ENCODE measurements at places on chromosomes 6 and 20.
A peak's percentile ranks its signal among the peaks of the same experiment; 100 is the strongest.

DNA sequence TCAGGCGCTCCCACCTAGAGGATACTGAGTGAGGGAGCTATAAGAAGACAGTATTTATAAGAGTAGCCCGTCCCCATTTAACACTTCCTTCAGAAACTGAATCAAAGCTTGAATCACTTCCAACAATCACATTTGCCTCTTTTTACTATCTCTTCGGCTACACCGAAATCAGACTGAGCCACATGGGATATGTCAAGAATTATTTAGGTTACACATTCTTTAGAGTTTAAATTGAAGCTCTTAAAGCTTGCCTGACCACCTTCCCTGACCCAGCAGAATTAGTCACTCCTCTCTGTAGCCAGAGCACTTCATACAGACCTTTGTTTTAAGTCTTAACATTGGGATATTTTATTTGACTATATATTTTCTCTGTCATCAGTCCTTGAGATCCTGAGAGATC, 163.7 kb downstream of the MAFB start:
- no peak for DNase-seq

DNA sequence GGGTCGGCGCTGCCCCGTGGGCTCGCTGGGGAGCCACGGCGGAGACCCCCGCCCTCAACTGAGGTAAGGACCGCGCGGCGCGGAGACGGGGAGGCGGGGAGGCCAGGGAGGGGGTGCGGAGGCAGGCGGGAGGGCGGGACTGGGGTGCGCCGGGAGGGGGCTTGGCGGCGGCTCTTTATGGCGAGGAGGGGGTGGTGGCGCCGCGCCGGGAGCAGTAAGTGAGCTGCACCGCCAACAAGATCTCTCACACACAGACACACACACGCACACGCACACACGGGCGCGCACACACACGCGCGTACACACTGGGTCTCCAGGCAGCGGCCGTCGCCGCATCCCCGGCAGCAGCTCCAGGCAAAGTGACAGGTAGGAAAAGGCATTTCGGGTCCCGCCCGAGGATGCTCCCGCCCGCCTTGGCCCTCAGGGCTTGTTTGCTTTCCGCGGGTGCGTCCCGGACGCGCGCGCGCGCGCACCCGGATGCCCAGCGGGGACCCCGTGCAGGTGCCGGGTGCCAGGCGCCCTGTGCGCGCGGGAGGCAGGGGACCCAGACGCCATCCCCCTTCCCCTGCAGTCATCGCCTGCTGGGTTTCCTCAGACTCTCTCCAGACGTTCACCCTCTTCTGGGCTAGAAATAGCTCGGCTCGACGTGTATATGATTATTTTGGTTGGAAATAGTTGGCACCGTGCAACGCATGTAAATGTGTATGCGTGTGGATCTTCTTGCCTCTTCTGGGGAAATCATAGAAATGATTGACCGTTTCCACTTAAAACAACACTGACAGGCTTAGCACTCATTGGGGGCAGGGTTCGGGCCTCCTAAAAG, at the start of gene PLCB4:
Gene PLCB4, plus strand, starts transcription at position 247 of the 823 bp plus-strand sequence. CDS start 238,728 bp downstream, outside the sequence.
- DNase-seq, result peak; percentile 76

GRCh38 chr6:90811596-90812226, 224.8 kb upstream of the MAP3K7 start:
- no peak for DNase-seq

GRCh38 chr20:54510541-54511129, 35.2 kb downstream of the DOK5 start:
- no peak for DNase-seq

GRCh38 chr20:1576641-1577040, 19.1 kb upstream of the SIRPD start:
- no peak for DNase-seq

- no peak for DNase-seq
These were observed 182.9 kb downstream of the PTPRT start for GRCh38 chr20:43006651-43007375.

- no peak for DNase-seq
These were observed 1347.5 kb upstream of the ADGRB3 start for GRCh38 chr6:67287566-67287965.

DNA sequence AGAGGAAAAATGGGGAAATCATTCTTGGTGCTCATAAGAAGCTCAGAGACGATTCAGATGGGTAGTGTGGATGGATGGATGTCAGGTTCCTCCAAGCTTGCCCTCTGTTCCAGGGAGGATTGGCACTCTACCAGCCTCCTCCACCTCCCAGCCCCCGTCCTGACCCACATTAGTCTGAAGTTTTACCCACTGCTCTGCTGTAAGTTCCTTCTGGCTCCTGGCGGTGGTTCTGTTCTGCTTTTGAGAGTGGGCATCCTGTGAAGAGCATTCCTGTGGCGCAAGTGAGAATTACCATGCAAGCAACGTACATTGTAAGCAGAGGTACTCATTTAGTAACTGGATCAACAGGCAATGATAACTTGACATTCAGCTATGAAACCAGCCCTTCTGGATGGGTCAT, 103.4 kb downstream of the SYNDIG1 start:
- DNase-seq, result no peak

GRCh38 chr6:142927271-142927580, 17.8 kb downstream of the HIVEP2 start:
- DNase-seq, result no peak

DNA sequence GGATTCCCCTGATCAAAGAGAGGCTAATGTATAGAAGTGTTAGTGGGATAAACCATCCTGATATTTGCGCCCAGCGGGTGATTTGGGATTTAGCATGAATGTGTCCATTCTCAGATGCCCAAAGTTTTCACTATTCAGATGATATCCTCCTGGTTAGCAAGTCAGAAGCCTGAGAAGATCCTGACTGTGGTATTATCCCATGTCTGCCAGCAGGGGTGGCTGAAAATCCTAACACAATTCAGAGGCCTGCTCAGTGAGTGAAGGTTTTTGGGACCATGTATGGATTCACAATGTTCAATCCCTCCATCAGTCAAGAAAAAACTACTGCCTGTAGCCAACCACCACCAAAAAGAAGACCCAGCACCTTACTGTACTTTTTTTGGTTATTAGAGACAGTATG, 34.1 kb upstream of the SPACA1 start:
- no peak for DNase-seq

GRCh38 chr6:150169609-150170008, 26.8 kb downstream of the PPP1R14C start:
- peak; percentile 86 for DNase-seq

GRCh38 chr20:25258828-25259227, 10.9 kb downstream of the PYGB start:
- no peak for DNase-seq

DNA sequence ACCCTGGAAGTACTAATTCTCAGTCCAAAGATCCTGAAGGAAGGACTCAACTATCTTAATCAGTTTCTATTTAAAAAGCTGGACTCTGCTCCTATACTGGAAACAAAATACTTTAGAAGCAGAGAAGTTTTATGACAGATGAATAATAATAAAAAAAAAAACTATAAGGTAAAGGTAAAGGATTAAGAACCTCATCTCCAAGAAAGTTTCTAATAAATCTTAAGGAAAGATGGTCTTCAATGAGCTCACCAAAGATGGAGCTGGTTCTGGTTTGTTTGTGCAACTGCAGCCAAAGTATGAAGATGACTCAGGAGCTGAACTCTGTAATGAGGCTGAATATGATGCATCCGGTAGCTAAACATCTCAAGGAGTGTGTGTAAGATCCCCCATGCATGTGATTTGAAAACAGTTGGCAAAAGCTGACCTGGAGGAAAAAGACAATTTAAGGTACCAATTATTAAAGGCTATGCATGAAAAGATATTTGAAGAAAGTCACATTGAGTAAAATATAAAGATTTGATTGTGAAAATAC, 25.2 kb downstream of the MED23 start:
- peak; percentile 84 for DNase-seq

Measured in AG10803 (cell line).